CD4-positive, alpha-beta T cell treated with Interleukin-21 for 1 hour (primary cell): ENCODE measurements at places on chromosomes 6 and 20.

DNA sequence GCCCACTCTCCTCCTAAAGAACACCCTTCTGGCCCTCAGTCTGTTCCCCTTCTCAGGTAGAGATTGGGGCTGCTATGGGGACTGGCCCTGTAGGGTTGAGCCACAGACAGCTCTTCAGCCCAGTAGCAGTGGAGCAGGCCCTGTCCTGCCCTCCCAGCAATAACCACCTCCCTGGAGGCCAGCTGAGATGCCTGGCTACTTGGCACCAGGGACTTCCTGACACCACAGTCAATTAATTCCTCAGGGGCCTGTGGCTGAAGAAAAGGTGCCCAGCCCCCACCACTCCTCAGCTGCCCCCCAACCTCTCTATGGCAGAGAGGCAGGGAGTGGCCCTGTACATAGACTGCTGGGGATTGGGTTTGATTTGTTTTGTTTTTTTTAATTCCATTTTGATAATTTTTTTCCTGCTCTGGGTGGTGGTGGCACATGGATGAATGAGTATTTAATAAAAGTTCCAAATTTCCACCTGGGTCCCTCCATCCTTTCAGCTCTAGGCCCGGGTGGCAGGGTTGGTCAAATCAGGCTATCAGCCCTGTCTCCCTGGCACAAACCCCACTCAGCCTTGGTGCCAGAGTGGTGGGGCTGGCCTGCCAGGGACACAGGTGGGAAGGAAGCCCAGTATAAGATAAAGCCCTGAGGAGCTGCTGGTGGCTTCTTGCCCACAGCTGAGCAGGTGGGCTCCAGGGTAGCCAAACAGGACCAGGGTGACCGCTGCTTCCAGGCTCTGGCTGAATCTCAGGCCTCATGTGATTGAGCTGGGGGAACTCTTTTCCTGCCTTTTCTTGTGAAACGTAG is 1.9 kb upstream of the DEF6 start:
- DNase-seq, result no peak

DNA sequence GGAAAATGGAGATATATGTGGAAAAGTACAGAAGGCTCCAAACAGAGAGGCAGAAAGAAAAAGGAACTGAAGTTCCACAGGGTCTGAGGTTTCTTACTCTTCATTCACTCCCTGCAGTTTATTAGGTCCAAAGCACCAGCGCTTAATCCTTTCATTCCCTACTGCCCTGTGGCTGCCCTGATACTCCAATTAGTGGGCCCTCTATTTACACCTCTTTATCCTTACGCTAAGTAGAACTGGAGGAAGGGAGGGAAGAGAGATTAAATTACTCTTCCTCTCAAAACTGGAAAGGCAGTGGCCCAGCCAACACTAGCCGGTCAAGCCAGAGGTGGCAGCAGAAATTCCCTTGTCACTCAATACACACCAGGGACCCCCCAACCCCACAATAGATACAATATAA is 20.4 kb downstream of the TRERF1 start:
- no peak for DNase-seq

- DNase-seq, result no peak
Observed at GRCh38 chr20:63482021-63482587, 9.6 kb upstream of the KCNQ2 start.

DNA sequence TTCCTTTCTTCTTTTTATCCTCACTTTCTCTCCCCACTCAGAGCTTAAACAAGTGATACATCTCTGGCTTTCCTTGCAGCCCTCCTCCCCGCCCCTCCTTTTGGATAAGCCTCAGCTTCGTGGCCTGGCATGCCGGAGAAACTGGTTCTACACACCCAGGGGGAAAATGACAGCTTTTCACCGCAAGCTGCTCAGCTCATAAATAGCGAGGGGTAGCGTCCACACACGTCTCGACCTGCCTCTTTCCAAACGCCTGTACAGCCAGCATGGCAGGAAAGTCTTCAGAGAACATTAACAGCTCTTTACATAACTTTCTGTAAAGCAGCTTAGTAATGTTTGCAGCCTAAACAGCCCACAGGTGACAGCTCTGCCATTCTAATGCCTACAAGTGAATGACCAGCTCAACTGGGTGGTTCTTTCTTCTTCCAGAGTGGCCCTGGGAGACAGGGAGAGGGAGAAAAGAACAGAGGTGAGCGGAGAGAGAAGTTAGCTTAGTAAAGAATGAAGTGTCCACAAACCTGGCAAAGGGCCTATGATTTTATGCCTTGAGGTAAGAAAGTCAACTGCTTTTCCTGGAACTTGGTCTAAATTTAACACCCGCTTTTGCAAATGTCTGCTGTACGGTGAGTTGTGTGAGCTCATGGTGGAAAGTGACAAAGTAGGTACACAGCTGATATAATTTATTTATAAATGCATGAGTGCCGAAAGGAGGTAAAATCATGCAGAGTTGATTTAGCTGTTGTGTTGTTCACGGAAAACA is 251.5 kb downstream of the TFAP2A start:
- no peak for DNase-seq
